ENCODE measurements at places on chromosomes 12 and 14.

DNA sequence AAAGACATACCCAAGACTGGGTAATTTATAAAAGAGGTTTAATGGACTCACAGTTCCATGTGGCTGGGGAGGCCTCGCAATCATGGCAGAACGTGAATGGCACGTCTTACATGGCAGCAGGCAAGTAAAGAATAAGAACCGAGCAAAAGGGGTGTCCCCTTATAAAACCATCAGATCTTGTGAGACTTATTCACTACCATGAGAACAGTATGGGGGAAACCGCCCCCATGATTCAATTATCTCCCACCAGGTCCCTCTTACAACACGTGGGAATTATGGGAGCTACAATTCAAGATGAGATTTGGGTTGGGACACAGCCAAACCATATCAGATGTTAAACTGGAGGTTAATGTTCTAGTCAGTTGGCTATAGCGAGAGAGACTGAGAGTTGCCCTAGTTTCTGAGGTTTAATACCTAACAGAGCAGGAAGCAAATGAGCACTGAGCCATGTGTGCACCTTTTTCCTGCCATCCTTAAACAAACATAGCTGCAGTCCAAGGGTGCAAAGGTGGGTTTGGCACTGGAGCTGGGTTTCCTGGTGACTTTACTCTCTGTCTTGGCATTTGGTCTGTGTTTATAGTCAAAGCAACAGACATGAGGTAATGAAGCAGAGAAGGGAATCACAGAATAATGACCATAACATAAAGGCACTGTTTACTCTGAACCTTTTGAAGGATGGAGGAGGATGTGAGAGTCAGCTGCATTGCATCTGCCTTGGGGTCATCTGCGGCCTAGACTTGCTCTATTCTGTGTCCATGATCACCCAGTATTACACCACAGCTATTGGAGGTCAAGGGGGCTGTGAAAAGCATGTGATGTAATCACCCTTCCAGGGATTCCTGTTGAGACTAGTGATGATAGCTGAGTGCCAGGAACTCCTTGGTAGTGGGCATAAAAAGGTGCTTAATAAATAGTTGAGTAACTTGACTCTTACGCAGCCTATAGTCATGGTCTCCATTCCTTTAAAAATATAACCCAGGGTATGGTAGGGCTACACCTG lies 83.6 kb upstream of the USP44 start:
- DNase-seq, result no peak
- no peak overlapping the region for H3K27ac ChIP-seq
- no peaks in the 10 kb centered on the region for H3K27me3 ChIP-seq
- no peak overlapping the region for H3K4me3 ChIP-seq

- H3K27me3 ChIP-seq, result peaks cover 9% of the 10 kb centered on the region
- H3K36me3 ChIP-seq, result no peaks in the 10 kb centered on the region
- no peak for DNase-seq
- H3K4me1 ChIP-seq, result no peaks in the 10 kb centered on the region
These were observed 79.8 kb upstream of the C14orf132 start for GRCh38 chr14:95959317-95959716.

- peaks cover 5% of the 10 kb centered on the region for H3K36me3 ChIP-seq
- peaks cover 70% of the 10 kb centered on the region for H3K27me3 ChIP-seq
- peak; percentile 1 for DNase-seq
- H3K27ac ChIP-seq, result no peak overlapping the region
These were observed 2.2 kb downstream of the SSTR1 start for GRCh38 chr14:38209572-38210557.

- no peak overlapping the region for H3K4me3 ChIP-seq
- no peak overlapping the region for H3K27ac ChIP-seq
- no peak for DNase-seq
- no peaks in the 10 kb centered on the region for H3K4me1 ChIP-seq
These were observed 91.3 kb upstream of the RTL1 start for GRCh38 chr14:100994756-100995330.

GRCh38 chr12:69987579-69988091 lies 162.6 kb downstream of the MYRFL start:
- peaks cover 5% of the 10 kb centered on the region for H3K27me3 ChIP-seq
- no peaks in the 10 kb centered on the region for H3K4me1 ChIP-seq
- no peak overlapping the region for H3K4me3 ChIP-seq
- H3K36me3 ChIP-seq, result no peaks in the 10 kb centered on the region
- DNase-seq, result no peak
- H3K27ac ChIP-seq, result no peak overlapping the region

- H3K4me1 ChIP-seq, result no peaks in the 10 kb centered on the region
- H3K36me3 ChIP-seq, result no peaks in the 10 kb centered on the region
- DNase-seq, result no peak
- H3K27me3 ChIP-seq, result no peaks in the 10 kb centered on the region
These were observed 26.1 kb upstream of the PLEKHG7 start for GRCh38 chr12:92676710-92677109.

DNA sequence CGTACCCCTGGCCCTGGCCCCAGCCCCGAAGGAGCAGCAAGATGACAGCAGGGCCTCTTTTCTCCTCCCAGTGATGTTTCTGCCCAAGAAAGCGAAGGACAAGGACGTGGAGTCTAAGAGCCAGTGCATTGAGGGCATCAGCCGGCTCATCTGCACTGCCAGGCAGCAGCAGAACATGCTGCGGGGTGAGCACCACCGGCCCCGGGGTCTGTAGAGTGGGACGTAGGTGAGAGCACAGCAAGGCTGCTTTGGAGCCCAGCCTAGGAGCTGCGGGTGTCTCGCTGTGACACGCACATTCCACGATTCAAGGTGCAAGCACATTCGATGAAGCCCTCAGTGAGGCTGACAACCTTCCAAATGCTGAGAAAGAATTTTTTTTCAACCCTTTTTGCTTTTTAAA lies 5.2 kb upstream of the TEX22 start:
- no peak overlapping the region for H3K4me3 ChIP-seq
- DNase-seq, result no peak

DNA sequence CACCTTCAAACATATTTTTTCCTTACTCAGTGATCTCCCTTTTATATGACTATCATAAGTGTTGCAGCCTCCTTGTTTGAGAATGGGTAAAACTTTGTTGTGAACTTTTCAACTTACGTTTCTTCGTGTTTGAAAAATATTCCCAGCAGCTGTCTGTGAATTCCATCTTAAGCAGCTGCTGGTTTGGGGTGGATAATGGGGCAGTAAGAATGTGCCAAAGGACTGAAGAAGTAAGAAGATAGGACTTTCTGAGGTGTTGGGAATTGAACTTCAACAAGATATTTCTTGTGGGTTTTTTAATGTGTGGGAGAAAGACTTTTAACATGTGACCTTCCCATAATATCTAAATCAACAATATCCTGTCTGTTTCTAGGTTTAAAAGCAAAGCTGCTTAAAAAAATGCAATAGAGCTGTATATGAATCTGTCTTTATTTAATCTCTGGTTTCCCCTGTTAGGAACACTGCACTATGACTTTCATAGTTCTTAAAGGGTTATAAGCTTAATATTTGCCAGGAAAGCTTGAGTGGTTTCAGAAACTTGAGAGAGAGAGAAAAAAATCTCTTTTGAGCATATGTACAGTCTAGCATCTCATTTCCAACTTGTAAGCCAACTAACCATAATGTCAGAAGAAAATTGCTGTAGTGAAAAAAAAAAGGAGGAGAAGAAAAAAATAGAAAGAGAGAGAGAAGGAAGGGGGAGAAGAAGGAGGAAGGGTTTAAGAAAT lies 1659.2 kb upstream of the FLRT2 start:
- DNase-seq, result no peak
- no peaks in the 10 kb centered on the region for H3K4me1 ChIP-seq
- H3K27me3 ChIP-seq, result no peaks in the 10 kb centered on the region
- H3K27ac ChIP-seq, result no peak overlapping the region

DNA sequence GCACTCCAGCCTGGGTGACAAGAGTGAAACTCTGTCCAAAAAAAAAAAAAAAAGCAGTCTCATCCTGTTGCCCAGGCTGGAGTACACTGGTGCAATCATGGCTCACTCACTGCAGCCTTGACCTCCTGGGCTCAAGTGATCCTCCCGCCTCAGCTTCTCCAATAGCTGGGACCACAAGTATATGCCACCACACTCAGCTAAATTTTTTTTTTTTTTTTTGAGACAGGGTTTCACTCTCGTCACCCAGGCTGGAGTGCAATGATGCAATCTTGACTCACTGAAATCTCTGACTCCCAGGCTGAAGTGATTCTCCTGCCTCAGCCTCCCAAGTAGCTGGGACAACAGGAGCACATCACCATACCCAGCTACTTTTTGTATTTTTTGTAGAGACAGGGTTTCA lies 5.2 kb upstream of the CNPY2 start:
- H3K4me3 ChIP-seq, result no peak overlapping the region
- no peaks in the 10 kb centered on the region for H3K27me3 ChIP-seq
- H3K4me1 ChIP-seq, result peaks cover 7% of the 10 kb centered on the region
- H3K36me3 ChIP-seq, result peaks cover 6% of the 10 kb centered on the region
- H3K27ac ChIP-seq, result no peak overlapping the region
- DNase-seq, result no peak

- no peaks in the 10 kb centered on the region for H3K4me1 ChIP-seq
- DNase-seq, result no peak
- no peak overlapping the region for H3K4me3 ChIP-seq
- H3K27ac ChIP-seq, result no peak overlapping the region
- H3K36me3 ChIP-seq, result no peaks in the 10 kb centered on the region
These were observed 1242.2 kb upstream of the TMEM132C start for GRCh38 chr12:127024791-127025190.

GRCh38 chr12:104312654-104313053 lies 9.1 kb downstream of the EID3 start:
- DNase-seq, result no peak
- no peaks in the 10 kb centered on the region for H3K27me3 ChIP-seq
- H3K36me3 ChIP-seq, result peaks cover 30% of the 10 kb centered on the region
- peaks cover 7% of the 10 kb centered on the region for H3K4me1 ChIP-seq

GRCh38 chr12:113292091-113292490 lies 42.8 kb downstream of the SLC8B1 start:
- H3K27me3 ChIP-seq, result no peaks in the 10 kb centered on the region
- H3K4me1 ChIP-seq, result no peaks in the 10 kb centered on the region
- DNase-seq, result no peak

DNA sequence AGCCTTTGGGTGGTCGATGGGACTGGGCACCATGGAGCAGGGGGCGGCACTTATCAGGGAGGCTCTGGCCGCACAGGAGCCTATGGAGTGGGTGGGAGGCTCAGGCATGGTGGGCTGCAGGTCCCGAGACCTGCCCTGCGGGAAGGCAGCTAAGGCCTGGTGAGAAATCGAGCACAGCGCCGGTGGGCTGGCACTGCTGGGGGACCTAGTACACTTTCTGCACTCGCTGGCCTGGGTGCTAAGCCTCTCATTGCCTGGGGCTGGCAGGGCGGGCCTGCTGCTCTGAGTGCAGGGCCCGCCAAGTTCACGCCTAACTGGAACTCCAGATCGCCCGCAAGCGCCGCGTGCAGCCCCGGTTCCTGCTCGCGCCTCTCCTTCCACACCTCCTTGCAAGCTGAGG lies 33.1 kb upstream of the SLCO1B3 start:
- H3K4me1 ChIP-seq, result no peaks in the 10 kb centered on the region
- DNase-seq, result no peak
- no peak overlapping the region for H3K4me3 ChIP-seq
- no peaks in the 10 kb centered on the region for H3K27me3 ChIP-seq
- no peaks in the 10 kb centered on the region for H3K36me3 ChIP-seq

DNA sequence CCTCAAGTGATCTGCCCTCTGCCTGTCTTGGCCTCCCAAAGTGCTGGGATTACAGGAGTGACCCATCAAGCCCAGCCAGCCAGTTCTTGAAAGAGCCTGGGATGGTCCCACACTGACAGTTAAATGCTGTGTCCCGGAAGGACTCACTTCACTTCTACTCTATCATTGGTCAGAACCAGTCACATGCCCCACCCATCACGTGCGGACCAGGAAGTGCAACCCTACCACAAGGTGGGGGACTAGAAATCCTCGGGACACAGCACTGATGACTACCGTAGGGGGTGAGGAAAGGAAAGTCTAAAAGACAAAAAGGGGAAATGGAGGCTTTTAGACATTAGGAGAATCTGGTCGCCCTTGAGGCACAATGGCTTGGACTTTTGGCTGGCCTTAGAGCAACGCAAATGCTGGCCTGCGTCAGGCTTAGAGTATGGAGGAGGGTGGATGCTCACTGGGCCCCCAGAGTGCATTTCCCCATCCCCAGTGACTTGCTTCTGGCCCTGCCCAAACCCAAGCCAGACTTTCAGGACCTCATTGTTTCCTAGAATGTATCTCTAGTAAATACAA lies 207.7 kb downstream of the TTC8 start:
- H3K36me3 ChIP-seq, result no peaks in the 10 kb centered on the region
- DNase-seq, result no peak
- no peak overlapping the region for H3K4me3 ChIP-seq
- H3K27ac ChIP-seq, result no peak overlapping the region

DNA sequence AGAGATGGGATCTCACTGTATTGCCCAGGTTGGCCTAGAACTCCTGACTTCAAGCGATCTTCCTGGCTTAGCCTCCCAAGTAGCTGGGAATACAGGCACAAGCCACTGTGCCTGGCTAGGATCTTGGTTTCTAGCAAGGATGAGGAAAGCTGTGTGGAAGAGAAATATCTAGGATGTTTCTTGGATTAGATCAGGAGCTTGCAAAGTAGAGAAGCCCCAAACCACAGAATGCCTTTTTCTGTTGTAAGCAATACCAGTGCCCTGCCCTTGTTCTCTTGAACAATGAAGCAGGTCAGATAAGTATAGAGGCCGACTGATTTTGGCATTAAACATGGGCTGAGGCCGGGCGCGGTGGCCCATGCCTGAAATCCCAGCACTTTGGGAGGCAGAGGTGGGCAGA lies 44.3 kb upstream of the STRN3 start:
- H3K27me3 ChIP-seq, result no peaks in the 10 kb centered on the region
- peaks cover 8% of the 10 kb centered on the region for H3K36me3 ChIP-seq
- no peak overlapping the region for H3K27ac ChIP-seq
- no peak for DNase-seq
- no peak overlapping the region for H3K4me3 ChIP-seq

DNA sequence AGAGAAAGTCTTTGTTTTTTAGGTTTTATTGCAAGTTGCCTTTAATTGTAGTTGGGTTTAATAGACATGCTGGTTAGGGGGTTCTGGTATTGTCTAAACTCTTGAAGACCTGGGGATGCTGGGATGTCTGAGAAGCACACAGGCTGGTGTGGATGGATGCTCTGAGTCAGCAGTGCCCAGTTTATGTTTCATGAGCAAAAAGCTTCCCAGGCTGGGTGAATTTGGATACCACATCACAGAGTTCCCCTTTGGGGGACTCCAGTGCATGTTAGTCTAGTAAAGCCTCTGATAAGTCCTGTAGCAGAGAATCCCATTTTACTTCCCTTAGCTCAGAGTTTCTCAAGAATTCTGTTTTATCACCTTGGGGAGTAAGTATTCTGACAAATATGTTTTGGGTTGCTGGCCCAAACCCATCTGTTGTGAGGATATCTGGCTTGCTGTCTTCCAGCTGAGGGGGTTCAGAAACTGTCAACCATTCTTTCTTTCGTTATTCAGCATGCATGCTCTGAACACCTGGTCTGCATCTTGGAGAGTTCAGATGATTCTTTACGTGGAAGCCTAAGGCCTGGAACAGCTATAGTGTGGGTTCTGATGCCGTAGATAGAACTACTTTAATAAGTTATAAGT lies 509.1 kb downstream of the VRK1 start:
- DNase-seq, result peak; percentile 17
- H3K36me3 ChIP-seq, result no peaks in the 10 kb centered on the region

DNA sequence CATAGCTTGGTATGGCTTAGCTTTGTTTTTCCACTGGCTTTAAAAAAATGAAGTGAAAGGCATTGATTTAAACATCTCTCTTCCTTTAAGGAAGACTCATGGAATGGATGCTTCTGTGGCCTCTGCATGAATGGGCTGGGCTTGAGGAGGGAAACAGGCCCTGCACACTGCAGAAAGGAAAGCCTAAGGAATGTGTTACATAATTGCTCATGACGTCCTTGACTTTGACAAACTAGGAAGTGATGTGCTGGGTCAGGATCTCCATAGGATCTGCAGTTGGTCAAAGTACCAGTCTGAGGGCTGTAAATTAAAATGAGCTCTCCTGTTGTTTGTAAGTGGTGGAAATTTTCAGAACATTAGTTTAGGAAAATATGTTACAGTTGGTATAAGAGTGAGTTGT lies 12.7 kb downstream of the SAMD4A start:
- H3K4me1 ChIP-seq, result no peaks in the 10 kb centered on the region
- DNase-seq, result no peak
- no peak overlapping the region for H3K4me3 ChIP-seq
